AG04450 (cell line): ENCODE measurements at places on chromosomes 16 and 17.

DNA sequence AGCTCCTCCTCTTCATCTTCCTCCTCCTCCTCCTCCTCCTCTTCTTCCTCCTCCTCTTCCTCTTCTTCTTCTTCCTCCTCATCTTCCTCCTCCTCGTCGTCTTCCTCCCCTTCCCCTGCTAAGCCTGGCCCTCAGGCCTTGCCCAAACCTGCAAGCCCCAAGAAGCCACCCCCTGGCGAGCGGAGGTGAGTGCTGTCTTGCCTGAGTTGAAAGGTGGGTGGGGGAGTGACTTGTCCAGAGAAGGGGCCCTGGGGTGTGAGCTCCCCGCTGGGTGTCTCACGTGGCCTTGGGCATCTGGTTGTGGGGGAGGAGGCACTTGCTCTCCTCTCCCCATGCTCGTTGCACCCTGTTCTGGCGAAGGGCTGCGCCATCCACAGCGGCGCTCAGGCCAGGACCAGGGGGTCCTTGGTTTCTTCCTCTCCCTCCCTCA lies 8.0 kb downstream of the ELOB start:
- DNase-seq: no peak

DNA sequence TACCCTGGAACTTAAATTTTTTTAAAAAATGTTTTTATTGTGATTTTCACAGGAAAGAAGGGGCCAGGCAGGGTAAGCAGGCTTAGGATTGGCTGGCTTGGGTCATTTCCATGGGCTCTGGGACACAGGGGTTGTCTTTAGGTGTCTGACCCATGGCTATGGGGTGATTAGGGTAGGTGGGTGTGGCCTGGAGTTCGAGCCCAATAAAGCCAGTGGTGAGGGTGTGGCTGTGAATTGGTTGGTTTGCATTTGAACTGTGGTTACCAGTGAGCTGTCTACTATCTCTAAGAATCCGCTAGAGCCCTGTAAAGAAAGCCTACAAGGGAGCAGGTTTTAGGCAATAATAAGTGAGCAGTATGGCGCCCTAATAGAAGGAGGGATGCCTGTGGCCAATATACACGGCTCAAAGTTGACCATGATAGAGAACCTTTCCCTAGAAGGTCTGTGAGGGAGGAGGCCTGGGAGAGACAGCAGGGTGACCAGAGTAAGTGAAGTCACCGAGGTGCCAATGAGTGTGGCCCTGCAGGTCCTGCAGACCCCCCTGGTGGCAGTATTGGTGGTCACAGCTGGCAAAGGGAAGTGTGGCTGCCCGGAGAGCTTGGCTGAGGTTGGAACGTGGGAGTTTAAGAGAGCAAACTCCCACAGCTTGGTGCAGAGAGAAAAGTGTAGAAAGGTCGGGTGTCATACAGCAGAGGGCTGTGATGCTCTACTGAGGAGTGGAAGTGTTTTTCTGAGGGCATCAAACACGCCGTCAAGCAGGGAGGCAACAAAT lies 454.0 kb downstream of the WWOX start:
- DNase-seq: no peak

DNA sequence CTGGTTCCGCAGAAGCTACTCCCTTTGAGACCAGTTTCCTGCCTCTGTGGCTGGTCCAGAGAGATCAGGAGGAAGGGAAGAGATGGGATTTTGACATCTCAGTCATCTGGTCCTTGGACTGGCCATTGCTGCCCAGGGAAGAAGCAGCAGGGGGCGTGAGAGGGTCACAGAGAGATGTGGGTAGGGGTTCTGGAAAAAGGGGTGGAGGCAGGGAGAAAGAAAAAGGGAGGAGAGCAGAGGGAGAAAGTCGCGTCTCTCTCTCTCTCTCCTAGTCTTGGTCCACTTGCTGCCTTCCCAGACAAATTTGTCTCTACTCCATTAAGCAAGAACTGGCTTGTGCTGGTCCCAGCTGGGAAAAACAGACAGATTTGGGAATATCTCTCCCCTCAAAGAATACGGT lies 4.4 kb downstream of the SHBG start:
- DNase-seq: no peak

DNA sequence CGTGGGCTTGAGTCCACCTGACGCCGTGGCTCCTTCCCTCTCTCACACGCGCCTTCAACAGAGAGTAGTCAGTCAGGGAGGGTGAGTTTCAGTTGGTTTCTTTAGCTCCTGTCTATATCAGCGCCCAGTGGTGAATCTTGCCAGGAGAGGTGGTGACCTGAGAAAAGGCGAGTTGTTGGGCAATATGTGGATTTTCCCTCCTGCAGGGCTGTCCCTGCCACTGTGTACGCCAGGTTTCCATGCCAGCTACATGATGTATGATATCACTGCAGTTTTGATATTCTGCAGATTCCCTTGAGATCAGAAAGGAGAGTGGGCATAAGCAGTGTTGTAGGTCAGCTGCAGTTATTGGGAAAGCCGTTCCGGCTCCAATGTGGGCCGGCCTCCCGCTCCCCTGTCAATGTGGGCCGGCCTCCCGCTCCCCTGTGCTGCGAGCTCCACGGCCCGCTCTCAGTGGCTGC lies 31.4 kb downstream of the BANP start:
- DNase-seq: no peak

DNA sequence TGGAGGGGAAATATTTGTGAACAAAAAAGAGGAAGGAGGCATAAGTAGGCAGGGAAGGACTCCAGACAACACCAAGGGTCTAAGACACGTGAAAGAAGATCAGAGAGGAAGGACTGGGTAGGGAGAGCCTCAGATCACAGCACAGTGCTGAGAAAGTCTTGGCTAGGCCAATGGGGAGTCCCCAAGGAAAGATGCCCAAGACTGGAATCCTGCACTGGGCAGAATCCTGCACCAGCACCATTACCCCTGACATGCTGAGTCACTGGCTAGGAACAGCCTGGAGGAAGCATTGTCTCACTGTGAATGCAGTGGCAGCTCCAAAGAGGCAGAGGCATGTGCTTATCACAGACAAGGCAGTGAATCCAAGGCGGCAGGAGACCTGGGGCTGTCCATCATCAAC lies 19.2 kb downstream of the CLEC19A start:
- no peak for DNase-seq

DNA sequence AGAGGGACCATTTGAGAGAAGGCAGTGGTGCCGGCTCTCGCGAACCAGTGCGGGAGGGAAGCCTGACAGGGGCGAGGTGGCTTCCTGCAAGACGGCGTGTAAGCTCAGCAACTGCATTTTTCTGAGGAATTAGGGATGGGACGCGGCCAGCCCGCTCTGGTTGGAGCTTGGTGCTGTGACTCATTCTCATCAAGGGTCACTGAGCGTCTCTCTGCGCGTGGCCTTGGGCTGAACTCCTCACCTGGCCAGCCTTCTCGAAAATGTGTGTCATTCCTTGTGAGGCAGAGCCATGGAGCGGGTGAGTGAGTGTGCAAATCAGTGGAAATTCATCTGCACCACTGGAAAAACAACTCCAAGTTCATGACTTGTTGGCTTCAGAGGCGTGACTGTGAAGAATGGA lies 52.8 kb downstream of the NTN1 start:
- no peak for DNase-seq

- peak; percentile 66 for DNase-seq
Observed at GRCh38 chr17:16282522-16282921, 65.5 kb downstream of the PIGL start.

DNA sequence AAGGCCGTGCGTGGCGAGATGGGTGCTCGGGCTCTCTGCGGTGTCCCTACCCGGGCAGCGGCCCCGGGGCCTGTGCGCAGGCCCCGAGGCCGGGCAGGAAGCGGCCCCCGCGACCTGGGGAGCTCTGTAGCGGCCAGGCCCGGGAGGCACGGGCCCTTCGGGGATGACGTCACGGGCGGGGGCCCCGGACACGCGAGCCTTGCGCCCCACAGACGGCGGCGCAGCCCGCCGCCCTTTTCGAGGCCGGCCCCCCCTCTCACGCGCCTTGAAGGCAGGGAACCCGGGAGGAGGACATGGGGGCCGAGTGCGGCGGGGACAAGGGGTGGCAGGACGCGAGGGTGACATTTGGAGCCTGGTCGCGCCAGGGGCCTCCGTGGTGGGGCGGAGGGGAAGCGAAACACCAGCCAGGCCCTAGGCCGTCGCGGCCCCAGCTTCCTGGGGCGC lies 1.1 kb downstream of the RAI1 start:
- DNase-seq: no peak

- DNase-seq: no peak
Observed at GRCh38 chr16:67761924-67762323, 42.8 kb upstream of the GFOD2 start.

DNA sequence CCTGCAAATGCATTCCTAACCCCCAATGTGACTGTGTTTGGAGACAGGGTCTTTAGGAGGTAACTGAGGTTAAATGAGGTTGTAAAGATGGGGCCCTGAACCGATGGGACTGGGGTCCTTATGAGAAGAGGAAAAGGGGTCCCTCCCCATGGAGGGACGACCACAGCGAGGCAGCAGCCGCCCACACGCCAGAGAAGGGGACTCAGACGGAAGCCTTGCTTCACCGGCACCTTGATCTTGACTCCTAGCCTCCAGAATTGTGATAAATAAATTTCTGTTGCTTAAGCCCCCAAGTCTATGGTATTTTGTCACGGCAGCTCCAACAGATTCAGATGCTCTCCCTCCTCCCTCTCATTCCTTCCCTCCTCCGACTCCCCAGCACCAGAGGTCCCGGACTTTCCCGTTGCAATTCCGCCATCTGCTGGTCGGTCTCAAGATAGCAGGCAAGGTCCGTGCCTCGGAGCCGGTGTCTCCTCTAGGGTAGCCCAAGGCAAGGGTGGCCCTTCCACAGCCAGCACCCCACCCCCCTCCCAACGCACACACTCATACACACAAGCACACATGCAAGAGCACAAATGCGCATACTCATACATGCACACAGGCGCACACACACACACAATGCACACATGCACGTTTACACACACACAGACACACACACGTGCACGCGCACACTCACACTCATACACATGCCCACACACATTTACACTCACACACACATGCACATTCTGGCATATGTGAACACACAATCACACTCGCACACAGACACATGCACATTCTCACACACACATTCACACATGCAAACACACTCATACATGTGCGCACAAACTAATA lies 23.1 kb upstream of the C16orf78 start:
- DNase-seq: no peak
